ENCODE measurements at places on chromosomes 11 and 22.

DNA sequence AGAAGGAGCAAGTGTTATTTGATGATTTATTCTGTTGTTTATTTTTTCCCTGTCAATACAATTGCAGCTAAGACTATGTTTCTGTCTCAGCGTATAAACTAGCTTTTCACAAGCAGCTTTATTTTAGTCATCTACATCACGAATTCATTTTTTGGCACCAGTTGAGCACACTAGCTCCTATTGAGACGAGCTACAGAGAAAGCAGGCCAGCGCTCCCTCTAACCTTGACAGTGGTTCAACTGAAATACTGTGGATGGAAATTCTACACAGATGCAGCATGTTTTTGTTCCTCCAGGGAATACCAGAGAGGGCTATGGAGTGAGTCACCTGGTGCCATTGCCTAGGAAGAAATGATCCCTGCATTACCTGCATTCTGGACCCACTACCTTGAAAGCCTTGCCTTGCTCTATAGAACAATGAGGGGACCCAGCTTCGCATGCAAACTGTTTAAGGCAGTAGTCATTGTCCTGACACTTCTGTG is 108.2 kb upstream of the ARHGAP42 start:
- DNase-seq, result no peak

GRCh38 chr11:12353534-12353933 is 23.8 kb upstream of the PARVA start:
- no peak for DNase-seq

DNA sequence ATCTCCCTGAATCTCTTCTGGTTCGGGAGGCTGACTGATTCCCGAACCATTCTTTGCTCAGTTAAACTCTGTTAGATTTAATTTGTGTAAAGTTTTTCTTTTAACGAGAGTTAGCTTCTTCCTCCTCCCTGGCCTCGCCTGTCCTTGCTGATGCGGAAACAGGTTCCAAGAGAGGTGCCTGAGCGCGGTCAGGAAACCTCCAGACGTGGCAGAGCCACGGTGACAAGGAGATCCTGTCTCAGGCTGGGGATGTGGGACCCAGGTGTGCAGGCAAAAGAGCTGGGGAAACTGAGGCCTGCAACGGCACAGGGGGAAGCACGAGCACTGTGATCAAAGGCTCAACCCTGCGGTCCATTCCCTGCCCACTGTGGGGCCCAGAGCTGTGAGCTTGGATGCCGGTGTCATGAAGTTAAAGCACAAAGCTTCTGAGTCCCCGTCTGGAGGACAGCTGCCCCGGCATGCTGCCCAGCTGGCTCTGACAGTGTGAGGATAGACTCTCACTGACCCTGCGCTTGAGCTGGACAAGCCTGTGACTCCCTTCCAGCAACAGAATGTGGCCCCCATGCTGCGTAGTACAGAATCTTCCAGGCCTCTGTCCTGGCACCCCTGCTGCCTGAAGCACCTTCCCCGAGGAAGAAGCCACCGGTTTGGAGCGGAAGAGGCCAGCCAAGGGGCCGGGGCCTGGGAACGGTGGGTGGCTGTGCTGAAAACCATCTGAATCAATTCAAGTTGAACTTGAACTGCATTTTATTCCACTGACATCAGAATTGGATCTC is 960.6 kb downstream of the BRD1 start:
- DNase-seq, result no peak

DNA sequence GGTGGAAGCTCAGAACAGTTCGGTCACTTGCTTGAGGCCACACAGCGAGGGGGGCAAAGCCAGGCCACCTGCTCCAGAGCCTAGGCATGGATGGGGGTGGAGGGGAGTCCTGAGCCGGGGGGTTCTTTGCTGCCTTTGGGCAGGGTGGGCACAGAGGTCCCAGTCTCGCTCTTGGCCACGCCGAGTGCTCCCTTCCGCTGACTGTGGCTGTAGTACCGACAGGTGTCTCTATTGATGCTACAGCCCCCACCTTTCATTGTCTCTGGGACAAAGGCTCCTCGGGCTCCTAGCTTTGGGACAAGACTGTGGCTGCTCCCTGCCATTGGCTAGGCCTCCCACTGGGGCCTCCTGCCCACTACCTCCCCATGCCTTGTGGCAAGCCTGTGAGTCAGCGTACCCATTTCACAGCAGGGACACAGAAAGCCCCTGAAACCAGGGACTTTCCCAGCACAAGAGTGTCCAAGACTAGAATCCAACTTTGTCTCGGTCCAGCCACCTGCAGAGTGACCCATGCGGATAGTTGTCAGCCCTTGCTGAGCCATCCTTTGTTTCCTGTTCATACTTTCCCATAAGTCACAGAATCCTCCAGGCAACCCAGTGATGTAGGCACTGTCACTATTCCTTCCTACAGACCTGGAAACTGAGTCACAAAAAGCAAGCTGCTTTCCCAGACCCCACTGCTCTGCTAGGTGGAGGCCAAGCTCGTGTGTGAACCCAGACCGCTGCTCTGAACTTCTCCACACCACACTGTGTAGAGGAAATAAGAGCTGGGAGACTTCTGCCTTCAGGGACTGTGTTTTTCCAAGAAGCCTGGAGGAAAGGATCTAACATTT is 17.2 kb downstream of the MYEOV start:
- no peak for DNase-seq

DNA sequence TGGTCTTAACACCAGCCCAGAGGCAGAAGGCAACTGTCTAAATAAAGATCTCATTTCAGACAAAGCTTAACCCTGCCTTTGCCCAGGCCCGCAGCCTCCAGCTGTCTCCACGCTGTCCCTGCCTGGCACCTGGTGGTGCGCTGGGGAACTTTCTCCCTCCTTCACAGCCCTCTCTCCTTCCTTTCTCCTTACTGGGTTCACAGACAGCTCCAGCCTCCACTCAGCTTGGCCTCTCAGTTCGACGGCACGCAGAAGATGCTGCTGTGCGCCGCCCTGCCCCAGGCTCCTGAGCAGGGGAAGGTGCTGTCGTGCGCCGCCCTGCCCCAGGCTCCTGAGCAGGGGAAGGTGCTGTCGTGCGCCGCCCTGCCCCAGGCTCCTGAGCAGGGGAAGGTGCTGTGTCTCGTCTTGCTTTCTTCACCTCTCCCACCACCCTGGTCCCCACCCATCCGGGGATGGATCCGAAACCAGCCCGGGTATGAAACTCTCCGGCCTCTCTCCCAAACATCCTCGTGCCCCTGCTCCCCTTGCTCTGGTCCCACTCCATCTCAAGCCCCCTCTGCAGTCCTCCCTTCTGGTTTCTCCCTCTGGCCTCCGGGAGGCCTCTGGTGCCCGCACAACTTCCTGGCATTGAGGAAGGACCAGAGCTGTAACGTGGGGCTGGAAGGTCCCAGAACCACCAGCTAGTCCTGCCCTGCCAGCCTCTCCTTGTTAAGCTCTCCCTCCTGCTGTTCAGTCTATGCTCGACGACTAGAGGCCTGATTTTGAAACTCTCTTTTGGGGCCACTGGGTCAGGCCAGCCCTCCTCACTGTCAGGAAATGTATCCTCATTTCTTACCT is 22.9 kb upstream of the JAM3 start:
- no peak for DNase-seq

All from LoVo (cell line).